ENCODE measurements at places on chromosomes 1 and 21. TPM values are rescaled to one million over a fixed set of nuclear protein-coding genes. Genes with fewer than 3 reads are reported as not detected.

DNA sequence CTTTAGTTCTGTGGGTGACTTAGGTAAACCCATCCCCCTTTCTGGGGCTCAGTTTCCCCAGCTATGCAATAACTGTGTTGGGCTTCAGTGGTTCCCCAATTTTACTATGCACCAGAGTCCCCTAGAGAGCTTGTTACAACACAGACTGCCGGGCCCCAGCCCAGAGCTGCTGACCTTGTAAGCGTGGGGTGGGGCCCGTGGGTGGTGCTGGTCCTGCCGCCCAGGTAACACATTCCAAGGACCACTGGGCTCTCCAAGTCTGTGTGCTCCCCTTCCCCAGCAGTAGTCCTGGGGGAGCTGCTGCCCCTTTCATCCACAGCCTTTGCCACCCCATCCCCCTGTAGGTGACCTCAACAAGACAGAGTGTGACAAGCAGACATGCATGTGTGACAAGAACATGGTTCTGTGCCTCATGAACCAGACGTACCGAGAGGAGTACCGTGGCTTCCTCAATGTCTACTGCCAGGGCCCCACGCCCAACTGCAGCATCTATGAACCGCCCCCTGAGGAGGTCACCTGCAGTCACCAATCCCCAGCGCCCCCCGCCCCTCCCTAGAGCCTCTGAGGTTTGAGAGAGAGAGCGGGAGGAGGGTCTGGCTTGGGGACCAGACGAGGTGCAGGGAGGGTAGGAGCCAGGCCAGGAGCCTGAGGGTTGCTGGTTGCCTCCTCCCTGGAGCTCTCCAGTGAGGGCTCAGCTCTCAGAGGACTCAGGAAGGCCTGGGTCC lies 8.9 kb downstream of the PLA2G2F start:
- DNase-seq: no peak

- DNase-seq: no peak
Observed at GRCh38 chr1:200973937-200974657, 49.4 kb downstream of the KIF21B start.

ADCY10 gene
- 0.15 TPM for total RNA-seq

LCE2A gene
- not detected for total RNA-seq

GRCh38 chr1:21238141-21238800 lies 52.0 kb downstream of the ECE1 start:
- DNase-seq: no peak

DNA sequence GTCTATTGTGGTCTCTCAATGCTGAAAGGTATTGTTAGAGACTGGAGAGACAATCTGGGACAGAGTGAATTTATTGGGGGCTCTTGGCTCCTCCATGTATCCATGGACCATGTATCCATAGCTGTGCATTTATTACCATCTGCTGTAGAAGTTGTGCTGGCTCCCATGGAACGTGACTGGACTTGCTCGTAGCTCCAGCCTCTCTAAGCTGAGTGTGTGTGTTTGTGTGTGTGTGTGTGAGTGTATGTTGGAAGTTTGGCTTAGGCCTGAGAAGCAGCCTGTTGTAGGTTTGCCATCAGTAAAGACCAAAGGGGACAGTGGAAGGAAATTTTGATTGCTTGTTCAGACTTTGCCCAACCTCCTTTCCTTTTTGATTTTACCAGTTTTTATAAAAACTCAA lies 105.7 kb upstream of the USP24 start:
- no peak for DNase-seq

S100A7 gene
- not detected for total RNA-seq

YRDC gene
- 11.6 TPM for total RNA-seq

GRCh38 chr1:225973158-225973557 lies 26.0 kb downstream of the SDE2 start:
- no peak for DNase-seq

DNA sequence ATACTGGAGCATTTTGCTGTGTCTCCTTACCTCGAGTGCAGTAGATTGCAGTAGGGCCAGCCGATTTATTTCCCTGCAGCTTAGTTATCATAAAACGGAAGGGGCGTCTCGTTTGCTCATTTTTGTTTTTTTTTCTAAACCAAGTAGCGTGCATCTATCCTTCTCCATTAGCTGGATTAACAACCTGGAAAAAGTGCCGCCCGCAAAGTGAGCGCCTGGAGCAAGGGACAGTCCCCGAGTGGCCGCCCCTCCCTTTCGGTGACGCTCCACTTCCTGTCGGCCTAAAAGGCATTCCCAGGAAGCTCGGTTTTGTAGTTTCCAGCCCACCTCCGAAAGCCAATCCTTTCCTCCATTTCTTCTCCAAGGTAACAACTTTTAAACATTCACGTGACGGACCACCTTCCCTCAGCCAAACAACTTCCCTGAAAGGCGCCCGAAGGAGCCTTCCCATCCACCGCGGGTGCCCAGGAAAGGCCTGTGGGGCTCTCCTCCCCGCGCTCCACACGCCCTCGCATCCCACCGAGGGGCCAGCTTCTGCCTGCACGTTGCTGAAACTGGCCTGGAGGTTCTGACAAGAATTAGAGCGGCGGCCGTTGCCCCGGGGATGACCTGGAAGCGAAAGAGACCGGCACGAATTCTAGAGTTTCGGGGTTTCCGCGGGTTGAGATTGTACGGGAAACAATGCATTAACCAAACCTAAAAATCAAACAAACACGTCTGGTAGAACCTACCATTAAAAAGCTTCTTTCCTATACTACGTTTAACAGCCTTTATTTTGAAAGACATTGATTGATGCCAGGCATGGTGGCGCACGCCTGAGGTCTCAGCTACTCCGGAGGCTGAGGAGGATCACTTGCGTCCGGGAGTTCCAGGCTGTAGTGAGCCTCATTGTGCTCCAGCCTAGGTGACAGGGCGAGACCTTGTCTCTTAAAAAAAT lies at the start of gene EXTL2:
Gene EXTL2 (minus strand): TSS at position 240 of the 937 bp plus-strand sequence. CDS start 6,085 bp downstream, outside the sequence.
- peak; percentile 80 for DNase-seq

DNA sequence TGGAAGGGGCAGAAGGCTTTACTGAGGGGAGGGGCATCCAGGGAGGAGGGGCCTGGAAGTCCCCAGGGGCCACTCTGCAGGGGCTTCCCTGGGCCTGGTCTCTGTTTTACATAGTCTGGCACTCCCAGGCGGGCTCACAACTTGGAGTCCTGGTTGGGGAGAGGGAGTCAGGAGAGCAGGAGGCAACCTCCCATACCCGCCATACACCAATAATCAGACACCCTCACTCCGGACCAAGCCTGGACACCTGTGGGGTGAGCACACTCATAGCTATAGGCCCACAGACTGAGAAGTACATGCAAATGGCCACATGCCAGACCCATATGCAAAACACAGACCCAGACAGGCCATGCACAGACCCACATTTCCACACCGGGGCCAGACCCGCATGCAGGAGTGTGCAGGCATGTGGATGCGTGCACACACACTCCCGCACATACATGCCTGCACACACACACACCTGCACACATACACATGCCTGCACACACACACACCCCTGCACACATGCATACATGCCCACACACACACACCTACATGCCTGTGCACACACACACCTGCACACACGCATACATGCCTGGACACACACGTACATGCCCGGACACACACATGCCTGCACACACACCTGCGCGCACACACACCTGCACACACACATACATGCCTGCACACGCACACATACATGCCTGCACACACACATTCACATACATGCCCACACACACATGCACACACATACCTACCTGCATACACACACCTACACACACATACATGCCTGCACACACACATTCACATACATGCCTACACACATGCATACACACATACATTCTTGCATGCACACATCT lies 89.5 kb upstream of the RUNX3 start:
- no peak for DNase-seq

DNA sequence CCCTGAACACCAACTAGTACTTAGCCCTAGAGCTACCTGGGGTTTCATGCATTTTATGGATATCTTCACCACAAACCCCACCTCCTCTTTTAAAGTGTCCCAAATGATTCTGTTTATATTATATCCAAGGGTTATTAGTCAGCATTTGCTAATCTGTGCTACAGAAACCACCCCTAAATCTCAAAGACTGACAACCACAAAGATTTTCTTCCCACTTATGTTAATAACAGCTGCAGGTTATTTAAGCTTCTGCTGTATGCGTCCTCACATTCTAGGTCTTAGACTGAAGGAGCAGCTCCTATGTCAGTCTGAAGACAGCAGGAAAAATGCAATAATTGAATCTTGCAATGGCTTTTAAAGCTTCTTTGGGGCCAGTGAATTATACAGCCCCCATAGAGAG lies 11.2 kb upstream of the PHC2 start:
- no peak for DNase-seq

HRNR gene
- not detected for total RNA-seq

CTH gene
- 11.7 TPM for total RNA-seq

- no peak for DNase-seq
Observed at GRCh38 chr1:41849211-41849759, 69.4 kb downstream of the HIVEP3 start.

DNA sequence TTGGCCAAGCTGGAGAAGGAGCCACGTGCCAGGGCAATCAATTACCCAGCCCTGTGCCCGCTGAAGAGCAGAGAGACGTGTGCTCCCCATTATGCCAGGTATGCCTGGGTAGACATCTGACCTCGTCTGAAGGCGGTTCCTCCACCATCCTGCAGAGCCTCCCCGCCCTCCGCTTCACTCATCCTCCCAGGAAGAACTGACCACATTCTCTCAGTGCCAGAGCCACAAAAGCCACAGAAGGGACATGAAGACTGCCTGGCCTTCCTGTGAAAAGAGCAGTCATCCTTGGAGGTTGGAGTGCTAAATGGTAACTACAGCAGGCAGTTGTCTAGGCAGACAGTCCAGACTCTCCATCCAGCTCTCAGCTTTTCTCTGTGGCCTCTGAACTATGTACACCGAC lies 12.0 kb downstream of the SYT2 start:
- DNase-seq: no peak

DNA sequence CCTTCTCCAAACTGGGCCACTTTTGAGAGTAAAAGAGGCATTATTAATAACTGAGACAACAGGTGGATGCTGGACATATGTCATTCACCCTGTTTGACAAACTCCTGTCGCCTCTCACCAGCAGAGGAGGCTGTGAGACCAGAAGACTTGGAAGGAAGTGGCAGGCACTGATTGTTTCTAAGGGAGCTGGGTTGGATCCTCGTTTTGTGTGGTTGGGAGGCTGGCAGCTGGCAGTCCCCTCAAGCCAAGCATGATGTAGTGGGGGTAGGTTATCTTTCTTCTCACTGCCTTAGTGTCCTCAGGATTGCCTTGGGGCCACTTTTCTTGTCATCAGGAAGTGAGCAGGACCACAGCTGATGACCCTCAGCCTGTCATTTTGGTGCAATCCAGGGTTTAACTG lies 86.5 kb upstream of the KCNJ15 start:
- no peak for DNase-seq

DNA sequence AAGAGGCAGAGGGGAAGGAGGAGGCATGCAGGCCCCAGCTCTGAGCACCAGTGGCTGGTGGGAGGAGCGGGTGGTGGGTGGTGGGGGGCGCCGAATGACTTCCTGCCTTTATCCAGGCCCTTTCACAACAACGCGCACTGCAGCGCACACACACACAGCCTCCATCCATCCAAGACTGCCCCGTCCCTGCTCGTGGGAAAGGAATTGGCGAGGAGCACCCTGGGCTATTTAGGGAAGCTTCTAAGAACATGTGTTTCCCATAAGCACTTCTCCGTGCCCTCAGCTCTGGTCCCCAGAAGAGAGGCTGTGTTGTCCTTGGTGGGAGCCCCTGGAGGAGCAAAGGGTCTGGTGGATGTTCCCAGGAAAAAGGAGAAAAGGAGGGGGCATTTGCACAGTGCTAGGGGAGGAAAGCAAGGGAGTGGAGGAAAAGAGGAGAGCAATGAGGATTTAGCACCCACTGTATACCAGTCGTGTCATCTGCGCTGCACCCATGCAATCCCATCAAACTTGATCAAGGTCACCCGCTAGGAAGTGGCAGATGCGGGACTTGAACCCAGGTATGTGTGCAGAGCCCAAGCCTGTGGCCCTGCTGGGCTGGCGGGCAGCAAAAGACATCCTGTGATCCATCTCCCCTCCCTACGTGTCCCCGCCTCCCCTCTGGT lies 28.1 kb downstream of the EPHA2 start:
- no peak for DNase-seq

CD5L gene
- not detected for total RNA-seq

- DNase-seq: no peak
Observed at GRCh38 chr1:54849219-54850068, 37.6 kb downstream of the DHCR24 start.

TRPM2 gene
- 7.9 TPM for total RNA-seq
